ENCODE measurements at places on chromosomes 11 and 22.

DNA sequence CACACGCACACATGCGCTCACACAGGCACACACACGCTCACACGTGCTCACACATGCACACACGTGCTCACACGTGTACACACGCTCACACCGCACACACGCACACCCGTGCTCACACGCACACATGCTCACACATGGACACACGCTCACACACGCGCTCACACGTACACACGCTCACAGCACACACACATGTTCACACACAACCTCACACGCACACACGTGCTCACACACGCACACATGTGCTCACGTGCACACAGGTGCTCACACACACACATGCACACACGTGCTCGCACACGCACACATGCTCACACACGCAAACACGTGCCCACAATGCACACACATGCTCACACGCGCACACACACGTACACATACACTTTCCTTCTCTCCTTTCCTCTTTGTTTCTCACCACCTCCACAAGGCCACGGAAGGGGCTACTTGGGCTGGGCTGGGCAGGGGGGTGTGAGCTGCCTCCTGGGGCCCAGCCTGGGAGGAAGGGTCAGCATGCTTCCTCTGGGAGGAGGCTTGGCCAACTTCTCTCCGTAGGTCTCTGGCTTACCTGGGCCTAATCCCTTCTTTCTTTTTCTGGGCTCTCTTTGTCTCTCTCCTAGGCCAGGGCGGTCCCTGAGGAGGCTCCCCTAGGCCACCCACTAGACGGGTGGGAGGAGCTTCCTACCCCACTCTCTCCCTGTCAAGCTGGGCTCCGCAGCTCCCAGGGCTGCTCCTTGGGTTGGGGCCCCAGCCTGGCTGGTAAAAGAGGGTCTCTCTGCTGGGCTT, 34.5 kb upstream of the PARVG start:
- DNase-seq, result no peak

- DNase-seq, result no peak
Measured at GRCh38 chr11:128239306-128239705, 348.1 kb downstream of the ETS1 start.

DNA sequence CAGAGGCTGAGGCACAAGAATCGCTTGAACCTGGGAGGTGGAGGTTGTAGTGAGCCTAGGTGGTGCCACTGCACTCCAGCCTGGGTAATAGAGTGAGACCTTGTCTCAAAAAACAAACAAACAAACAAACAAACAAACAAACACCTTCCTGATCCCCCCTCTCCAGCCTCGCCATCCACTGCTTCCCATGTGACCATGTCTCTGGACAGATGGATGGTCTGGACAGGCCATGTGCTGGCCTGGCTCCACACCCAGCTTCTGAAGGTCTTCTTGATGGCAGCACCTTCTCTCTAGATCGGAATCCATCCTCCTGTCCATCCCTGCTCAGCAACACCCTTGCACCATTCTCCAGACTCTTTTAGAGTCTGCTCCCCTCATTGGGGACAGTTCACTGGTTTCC, 10.7 kb upstream of the PEX26 start:
- DNase-seq, result no peak

DNA sequence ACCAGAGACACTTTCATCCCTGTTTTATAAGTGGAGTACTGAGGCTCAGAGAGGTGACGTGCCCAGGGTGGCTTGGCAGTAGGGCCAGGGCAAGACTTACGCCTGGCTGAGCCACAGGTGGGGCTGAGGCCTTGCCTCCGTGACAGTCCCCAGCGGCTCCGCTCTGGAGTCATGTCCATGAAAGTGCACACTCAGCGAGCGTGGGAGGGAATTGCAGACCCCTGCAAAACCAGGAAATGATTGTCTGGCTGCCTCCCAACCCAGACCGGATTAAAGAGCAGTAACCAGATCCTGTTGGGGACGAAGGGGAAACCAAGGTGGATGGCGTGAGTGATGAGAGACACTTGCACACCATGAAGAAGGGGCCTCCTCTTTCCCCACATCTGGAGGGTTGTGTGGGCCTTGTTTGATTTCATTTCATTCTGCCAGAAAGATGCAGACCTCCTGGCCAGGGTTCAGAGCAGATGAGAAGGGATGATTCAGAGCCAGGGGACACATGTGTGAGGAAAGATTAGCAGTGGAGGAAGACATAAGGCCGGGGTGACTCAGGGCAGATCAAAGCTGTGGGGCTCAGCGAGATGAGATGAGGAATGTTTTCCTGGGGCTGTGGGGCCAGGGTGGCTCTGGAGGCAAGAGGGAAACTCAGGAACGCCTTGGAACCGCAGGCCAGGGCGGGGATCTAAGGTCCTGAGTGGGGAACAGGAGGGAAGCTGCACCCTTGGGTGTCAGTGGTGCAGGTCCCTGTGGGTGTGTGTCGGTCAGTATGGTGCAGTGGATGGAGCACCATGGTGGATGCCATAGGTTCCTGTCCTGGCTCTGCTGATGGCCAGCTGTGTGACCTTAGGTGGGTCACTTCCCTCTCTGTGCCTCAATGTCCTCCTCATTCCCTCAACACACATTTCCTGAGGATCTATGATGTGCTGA, 29.9 kb upstream of the LRRC32 start:
- DNase-seq, result no peak

GRCh38 chr11:36532941-36533601, 23.0 kb upstream of the TRAF6 start:
- no peak for DNase-seq

DNA sequence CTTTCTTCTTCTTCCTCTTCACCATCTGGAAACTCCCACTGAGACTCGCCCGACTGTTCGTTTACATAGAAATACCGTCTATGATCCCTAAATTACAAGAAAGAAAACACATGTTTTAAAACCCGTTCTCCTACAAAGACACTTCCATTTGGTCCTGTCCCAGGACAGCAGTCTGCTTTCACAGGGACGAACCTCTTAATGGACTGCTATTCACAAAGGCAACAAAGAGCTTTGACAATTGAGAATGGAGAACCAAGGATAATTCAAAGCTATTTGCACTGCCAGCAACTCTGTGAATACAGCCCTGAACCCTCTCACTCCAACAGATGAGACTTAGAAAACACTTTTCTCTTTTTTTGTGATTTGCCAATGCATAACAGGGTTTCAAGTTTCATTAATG, 16.3 kb upstream of the AGBL2 start:
- no peak for DNase-seq
